ENCODE measurements at places on chromosomes 2 and 18.

GRCh38 chr2:64876137-64876647 lies 113.0 kb upstream of the SLC1A4 start:
- DNase-seq, result no peak

- DNase-seq, result no peak
Measured at GRCh38 chr18:66344227-66344626, 259.7 kb downstream of the CDH19 start.

- DNase-seq, result no peak
Measured at GRCh38 chr2:222523783-222524544, 99.6 kb downstream of the SGPP2 start.

DNA sequence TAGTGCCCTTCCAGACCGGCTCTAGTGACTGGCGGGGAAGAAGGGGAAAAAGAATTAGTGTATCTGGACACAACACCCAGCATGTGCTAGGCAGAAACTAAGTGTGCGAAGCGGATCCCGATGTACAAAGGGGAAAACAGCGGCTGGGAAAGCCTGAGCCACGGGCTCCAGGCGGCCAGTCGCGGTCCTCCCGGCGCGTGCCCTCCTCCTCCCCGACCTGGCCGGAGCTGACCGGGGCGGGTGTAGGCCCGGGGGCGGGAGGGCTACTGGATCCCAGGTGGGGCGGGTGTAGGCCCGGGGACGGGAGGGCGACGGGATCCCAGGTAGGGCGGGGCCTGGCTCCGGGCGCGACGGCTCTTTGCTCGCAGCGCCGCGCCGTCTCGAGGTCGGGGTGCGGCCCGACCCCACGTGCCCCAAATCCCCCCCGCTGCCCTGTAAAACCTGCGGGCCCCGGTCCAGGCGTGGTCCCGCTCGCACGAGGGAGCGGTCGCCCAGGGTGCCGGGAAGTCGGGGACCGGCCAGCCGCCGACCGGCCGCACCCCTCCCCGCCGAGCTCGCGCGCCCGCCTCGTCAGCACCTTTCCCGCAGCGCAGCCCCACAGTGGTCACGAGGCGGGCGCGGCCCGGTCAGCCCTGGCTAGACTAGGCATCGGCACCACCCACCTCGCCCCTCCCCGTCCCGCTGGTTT lies 48.8 kb downstream of the C2orf42 start:
- peak; percentile 87 for DNase-seq

DNA sequence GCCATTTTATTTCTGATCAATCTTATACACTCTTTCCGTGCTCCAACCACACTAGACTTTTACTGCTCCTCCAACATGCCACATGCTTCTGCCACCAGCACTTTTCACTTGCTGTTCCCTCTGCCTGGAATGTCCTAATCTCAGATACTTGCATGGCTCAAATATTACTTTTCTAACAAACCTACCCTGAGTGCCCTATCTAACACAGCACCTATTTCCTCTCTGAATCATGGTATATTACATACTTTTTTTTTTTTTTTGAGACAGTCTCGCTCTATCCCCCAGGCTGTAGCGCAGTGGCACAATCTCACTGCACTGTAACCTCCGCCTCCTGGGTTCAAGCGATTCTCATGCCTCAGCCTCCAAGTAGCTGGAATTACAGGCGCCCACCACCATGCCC lies 166.3 kb upstream of the CAVIN2 start:
- DNase-seq, result no peak

DNA sequence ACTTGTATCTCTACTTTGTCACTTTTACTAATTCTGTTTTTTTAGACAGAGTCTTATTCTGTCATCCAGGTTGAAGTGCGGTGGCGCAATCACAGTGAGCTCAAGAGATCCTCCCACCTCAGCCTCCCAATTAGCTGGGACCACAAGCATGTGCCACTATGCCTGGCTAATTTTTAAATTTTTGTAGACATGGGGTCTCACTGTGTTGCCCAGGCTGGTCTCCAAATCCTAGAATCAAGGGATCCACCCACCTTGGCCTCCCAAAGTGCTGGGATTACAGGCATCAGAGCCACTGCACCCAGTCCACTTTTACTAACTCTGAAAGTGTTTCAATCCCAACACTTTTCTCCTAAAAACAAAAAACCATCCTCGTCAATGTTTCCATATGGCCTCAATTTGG lies 94.9 kb downstream of the MALT1 start:
- no peak for DNase-seq

DNA sequence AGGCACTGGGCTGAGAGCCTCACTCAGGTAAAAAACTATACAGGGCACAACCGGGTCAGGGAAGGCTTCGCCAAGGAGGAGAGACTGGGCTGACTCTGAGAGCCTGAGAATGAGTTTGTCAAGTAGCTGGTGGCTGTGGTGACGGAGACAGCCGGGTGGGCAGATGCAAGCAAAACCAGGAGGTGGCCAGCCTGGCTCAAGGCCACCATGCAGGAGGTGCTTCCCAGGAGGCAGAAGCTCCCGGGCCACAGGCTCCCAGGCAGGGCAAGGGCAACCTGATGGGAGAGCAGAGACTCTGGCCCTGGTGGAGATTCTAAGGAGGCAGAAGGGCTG lies 2.9 kb upstream of the INHBB start:
- peak; percentile 51 for DNase-seq

- DNase-seq, result no peak
Measured at GRCh38 chr2:101868525-101868924, 123.2 kb upstream of the IL1R2 start.

- DNase-seq, result no peak
Measured at GRCh38 chr2:71858071-71858470, 289.6 kb downstream of the CYP26B1 start.

DNA sequence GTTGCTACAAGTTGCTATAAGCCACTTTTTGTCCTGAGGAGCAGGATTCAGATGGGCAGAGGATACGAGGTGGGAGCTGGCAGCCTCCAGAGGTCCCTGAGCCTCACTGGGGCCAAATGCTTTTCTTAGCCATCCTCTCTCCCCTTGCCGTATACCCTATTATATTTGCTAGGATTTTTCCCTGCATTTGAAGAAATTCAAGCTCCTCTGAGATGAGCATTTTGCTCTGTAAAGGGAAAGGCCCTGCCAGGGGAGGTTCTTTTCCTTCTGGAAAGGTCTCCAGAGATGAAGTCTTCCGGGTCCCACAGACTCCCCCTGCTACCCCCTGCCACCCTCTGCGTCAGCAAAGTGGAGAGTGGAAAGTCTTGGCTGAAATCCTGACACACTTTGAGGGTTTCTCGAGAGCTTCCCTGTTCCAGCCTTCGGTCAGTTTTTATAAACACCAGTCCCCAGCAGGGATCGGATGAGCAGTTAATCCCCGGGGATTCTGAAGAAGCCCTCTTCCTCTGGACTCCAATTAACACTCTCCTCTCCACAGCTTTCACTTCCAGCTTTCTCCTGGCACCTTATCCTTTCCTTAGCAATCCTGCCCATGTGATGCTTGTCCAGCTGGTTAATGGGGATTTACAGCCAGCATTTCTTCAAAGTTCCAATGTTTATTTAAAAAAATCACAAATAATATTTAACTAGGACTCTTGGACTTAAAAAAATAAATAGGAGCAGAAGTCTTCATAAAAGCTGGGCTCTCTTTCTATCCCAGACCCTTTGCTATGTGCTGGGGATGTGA lies 13.1 kb downstream of the CYRIA start:
- no peak for DNase-seq

- no peak for DNase-seq
Measured at GRCh38 chr2:232200195-232200594, 178.4 kb upstream of the ALPP start.

- DNase-seq, result no peak
Measured at GRCh38 chr2:188176620-188177019, 115.1 kb upstream of the GULP1 start.

DNA sequence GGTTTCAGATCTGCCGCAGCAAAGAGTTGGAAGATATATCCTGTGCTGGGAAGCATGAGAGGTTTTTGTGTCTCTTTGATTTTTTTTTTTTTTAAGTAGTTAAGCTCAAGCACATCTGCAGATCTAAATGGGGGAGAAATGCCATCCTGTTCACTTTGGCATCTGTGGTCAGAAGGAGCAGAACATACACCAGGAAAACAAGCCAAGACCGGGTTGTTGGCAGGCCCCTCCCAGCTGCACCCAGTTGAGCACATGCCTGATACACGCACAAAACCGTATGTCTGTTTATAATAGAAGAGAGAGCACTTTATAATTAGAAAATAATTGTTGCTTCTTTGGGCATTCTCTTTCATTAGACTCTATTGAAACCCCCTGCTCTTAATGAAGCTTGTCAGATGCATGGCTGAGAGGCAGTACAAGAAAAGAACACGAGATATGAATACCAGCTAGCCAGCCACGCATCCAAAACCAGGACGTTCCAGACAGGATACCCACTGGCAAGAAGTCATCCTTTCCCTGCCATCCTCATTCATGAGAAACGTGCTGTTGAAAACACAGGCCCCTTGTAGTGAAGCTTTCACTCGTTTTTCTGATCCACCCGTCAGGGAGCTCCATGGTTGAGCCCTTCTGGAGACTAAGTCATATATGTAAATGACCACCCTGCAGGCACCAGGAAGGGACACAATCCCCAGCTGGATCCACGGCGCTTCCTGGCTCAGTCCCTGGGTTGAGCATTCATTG lies 152.2 kb downstream of the ALPK2 start:
- DNase-seq, result no peak

All from Karpas-422 (cell line).